ENCODE measurements at places on chromosomes 13 and 19.

DNA sequence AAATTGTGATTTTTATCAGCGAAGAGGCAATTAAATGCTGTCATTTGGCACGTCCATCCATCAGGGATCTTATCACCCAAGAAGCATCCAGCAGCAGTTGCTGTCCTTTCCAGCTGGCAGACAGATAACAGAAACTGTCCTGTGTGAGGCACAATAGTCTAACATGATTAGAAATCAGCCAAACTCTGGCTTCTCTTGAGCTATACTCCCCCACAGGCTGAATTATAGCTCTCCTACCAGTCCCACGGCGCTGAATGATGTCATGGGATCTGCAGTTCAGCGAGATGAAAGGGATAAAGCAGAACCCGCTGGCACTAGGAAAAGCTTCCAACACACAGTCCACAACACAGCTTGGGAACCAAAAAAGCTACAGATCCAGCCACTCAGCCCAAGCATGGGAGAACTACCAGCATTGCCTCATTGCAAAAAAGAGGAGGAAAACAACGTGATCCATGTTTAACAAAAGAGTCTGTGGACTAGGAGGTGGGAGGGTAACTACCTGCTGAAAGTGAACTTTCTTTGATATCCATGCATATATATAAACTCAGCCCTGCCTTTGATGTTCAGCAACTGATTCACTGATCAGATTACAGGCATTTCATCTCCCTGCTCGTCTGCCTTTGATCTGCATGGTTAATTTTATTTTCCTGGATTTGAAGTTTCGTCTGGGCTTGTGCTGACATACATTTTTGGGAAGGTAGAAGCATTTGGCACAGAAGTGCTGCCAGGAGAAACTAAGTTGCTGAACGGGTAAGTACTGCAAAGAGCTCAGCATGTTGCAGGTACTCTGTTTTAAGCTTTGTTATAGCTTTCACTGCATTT is at the start of gene TNFRSF19:
Gene TNFRSF19 (plus strand): TSS at position 314 of the 822 bp plus-strand sequence. CDS start 19,772 bp downstream, outside the sequence.
- no peak for DNase-seq

GRCh38 chr19:32091241-32091640 is 254.2 kb upstream of the ZNF507 start:
- DNase-seq, result no peak

DNA sequence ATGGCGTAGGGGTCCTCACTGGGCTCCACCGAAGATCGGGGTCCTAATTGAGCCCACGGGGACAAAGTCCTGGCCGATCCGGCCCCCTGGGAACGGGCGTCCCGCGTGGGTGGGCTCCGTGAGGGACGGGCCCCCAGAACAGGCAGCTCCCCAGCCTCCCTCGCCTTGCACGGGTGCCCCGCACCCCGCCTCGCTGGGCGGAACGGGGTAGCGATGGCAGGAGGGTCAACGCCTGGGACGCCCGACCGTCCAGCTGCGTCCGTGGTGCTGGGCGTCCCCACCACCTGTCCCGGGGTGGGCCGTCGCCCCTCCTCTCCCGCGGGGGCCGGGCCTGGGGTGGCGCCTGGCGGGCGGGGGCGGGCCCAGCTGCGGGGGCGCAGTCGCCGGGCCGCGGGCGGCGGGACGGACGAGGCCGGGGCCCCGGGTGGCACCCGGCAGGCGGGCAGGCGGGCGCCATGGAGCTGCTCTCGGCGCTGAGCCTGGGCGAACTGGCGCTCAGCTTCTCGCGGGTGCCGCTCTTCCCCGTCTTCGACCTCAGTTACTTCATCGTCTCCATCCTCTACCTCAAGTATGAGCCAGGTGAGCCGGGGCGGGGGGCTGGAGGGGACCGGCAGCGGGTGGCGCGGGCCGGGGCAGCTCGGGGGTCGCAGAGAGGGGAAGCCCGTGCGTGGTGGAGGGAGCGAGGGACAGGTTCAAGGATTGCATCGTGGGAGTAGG is at the start of gene TMEM38A:
Gene TMEM38A (plus strand): TSS at position 377 of the 717 bp plus-strand sequence. CDS start 79 bp downstream, at position 456.
- peak; percentile 62 for DNase-seq

- no peak for DNase-seq
These were observed 18.4 kb upstream of the CACTIN start for GRCh38 chr19:3645067-3645396.

DNA sequence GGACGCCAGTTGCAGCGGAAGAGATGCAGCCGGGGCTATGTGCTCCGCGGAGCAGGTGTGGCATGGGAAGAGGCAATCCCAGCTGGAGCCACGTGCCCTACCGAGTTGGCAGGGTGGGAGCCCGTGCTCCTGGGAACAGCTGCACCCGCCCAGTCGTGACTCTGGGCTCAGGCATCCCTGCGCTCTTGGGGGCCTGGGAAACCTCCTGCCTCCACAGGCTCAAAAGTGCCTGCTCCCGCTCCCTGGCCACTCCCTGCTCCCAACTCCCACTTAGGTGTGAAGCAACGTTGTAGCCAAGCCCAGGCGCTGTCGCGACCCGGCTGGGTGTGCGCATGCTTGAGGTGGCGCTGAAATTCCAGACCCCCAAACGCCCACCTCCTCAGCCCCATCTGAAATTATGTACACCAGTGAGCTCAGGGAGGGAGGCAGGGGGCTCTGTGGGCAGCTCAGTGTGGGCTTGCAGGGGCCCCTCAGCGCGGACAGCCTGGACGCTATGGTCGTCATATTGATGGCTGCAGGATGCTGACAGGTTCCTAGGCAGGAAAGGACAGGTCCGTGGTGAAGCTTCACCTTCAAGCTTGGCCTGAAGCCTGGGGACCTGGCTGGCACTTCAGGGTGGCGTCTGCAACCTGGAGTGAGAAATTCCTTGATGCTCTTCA is 429.9 kb downstream of the SLITRK1 start:
- DNase-seq, result no peak

DNA sequence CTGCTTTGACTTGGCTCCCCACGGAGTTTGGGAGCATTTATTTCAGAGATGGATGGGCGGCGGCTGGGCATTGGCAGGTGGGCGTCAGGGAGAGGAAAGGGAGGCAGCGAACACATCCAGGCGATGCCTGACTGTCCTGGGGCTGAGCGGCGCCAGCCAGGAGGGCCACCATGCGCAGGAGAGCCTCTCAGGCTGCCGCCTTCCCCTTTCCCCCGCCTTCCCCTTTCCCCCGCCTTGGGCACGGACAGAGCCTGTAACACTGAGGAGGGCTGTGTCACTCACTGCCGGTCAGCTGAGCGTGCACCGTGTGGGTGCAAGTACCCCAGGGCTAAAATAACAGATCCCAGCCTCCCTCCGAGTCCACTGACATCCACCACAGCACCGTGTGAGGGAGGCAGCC is 11.4 kb downstream of the MCF2L start:
- no peak for DNase-seq

DNA sequence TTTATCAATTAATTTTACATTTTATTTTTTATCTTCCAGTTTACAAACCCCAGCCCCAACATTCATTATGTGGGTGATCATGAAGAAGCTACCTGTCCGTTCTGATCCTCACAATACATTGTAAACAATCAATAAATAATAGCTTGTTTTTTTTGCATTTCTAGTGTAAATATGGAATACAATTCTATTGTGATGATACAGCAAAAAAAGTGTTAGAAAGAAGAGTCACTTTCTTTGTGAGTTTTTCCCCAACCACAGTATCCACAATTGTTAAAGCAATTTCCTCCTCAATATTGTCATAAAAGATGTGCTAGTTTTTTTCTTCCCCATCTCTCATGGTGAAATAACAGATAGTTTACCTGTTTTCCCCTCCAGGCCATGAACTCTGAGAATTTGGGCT is 30.3 kb upstream of the ZNF835 start:
- DNase-seq, result no peak

Measured in Karpas-422 (cell line).